ENCODE measurements at places on chromosomes 6 and 20.

DNA sequence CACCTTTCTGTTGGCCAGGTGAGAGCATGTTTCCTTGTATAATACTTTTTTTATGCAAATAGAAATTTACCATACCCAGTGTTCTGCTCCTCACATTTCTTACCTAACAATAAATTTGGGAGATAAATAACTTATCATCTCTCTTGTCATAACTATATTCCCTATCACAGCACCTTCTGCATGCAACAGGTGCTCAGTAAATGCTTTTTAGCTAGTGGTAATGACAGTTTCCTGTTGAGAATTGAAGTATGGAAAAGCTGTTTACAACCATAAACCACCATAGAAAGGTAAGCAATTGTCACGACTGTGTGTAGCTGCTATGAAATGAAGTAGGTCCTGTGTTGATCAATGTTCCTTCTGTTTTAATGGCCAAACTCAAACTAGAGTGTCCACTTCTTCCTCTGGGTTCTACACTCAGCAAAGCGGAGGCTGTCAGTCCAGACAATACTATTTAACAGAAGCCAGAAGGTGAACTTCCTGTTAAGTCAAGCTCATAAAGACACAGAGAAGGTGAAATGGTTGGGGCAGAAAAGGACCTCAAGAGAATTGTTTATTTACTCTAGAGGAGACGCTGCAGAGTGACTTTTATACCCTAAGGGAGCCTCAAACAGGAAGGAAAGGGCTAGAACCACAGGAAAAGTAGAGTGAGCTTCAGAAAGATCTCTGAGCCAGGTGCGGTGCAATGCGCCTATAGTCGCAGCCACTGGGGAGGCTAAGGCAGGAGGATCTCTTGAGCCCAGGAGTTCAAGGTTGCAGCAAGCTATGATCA, 84.0 kb upstream of the SLC22A16 start:
- no peak for DNase-seq

DNA sequence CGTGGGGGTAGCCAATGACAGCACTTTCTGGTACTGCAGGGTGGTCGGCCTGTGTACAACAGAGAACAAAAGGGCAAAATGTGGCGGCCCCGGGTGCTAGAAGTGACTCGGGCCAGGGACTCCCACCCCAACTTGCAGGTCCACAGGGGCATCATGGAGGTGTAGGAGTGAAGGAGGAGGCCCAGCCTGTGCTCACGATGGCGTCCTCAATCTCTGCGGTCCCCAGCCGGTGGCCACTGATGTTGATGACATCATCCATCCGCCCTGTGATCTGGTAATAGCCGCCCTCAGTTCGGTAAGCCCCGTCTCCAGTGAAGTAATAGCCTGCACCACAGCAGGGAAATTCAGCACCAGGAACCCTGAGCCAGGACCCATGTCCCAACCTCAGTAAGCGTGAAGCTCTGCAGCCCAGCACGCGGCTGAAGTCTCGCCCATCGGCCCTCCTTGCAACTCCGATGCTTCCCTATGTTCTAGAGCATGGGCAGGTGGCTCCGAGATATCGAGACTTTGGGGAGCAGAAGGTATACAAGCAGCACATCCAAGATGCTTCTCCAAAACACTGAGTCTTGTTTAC, 20.2 kb upstream of the APMAP start:
- no peak for DNase-seq

- DNase-seq: peak; percentile 78
Measured at GRCh38 chr6:89371849-89372505, 19.5 kb upstream of the UBE2J1 start.

DNA sequence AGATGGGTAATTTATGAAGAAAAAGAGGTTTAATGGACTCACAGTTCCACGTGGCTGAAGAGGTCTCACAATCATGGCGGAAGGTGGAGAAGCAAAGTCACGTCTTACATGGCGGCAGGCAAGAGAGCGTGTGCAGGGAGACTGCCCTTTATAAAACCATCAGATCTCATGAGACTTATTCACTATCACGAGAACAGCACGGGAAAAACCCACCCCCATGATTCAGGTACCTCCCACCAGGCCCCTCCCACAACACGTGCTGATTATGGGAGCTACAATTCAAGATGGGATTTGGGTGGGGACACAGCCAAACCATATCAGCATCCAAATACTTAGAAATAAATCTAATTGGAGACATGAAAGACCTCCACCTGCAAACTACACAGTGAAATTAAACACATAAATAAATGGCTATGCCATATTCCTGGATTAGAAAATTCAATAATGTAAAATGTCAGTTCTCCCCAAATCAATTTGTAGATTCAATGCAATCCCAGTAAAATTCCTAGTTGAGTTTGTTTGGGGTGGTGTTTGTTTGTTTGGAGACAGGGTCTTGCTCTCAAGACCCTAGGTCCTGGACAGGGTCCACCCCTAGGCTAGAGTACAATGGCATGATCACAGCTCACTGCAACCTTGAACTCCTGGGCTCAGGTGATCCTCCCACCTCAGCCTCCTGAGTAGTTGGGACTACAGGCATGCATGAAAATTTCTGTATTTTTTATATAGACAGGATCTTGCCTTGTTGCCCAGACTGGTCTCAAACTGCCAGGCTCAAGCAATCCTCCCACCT, 101.6 kb downstream of the TAF4 start:
- no peak for DNase-seq

DNA sequence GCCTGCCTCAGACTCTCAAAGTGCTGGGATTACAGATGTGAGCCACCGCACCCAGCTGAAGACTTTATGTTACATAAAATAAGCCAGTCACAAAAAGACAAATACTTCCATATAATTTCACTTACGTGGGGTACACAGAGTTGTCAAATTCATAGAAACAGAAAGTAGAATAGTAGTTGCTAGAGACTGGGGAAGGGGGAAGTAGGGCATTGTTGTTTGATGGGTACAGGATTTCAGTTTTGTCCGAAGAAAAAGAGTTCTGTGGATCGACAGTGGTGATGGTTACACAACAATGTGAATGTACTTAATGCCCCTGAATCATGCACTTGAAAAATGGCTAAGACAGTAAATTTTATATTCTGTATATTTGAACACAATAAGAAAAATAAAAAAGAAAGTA, 41.6 kb upstream of the ANKEF1 start:
- no peak for DNase-seq

GRCh38 chr20:37510226-37510625, 10.8 kb upstream of the NNAT start:
- DNase-seq: no peak

DNA sequence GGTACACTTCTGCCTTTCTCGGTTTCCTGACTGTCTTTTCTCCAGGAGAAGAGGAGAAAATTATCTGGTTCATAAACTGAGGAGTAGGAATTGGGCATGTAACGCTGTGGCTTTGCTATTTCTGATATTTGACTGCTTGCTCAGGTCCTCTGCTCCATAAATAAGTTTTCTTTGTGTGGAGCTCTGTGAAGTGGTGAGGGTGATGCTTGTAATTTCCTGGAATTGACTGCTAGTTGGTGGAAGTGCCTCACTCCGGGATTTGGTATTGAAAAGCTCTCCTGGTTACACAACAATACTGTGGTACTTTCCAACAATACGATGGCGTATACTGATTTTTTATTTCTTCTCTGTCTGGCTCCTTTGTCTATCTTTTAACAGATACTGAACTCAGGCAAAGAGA, 25.1 kb upstream of the LAMA2 start:
- no peak for DNase-seq

GRCh38 chr6:137266309-137266586, 47.1 kb upstream of the IFNGR1 start:
- DNase-seq: no peak

GRCh38 chr6:108618623-108619152, 58.0 kb downstream of the FOXO3 start:
- no peak for DNase-seq

DNA sequence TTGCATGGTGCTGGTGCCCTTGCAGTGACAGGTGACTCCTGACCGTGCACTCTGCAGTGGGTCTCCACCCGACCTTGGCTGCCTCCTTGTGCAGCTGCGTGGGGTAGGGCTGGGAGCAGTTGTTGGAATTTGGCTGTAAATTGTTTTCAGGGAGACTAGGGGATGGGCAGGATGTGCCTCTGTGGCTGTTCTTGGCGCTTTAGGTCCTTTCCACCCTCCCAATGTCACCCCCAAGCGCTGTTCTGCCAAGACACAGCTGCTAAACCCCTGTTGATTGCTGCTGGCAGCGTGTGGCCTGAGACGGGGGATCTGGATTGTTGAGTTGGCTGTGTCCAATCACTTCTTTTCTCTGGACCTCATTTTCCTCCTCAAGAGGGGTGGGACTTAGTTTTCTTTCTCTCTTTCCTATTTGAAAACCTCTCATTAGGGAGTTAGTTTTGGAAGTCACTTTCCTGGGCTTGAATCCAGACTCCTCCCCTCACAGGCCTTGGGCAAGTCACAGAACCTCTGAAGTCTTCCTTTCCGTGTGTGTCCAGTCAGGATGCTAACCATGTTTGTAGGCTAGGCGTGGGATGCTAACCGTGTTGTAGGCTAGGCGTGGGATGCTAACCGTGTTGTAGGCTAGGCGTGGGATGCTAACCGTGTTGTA, 8.5 kb downstream of the IGF2R start:
- DNase-seq: no peak

GRCh38 chr6:155317186-155317585, 2.9 kb upstream of the TFB1M start:
- no peak for DNase-seq

DNA sequence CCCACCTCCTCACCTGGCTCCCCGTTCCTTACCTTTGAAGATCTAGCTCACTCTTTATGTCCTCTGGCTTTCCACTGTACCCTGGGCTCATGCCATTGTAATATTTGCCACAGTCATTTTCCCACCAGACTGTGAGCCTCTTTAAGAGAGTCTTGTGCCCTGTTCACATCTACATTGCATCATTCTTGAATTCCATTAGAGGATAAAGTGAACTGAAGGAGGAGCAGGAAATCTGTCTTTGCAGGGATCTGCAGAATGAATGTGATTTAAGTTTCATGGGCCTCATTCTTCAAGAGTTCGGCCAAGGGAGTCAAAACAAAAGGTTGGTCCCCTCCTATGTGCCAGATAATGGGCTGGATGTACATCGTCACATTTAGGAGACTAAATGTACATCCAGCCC, 272.6 kb upstream of the CITED2 start:
- DNase-seq: no peak

- no peak for DNase-seq
Measured at GRCh38 chr6:106206905-106207304, 118.7 kb downstream of the ATG5 start.

DNA sequence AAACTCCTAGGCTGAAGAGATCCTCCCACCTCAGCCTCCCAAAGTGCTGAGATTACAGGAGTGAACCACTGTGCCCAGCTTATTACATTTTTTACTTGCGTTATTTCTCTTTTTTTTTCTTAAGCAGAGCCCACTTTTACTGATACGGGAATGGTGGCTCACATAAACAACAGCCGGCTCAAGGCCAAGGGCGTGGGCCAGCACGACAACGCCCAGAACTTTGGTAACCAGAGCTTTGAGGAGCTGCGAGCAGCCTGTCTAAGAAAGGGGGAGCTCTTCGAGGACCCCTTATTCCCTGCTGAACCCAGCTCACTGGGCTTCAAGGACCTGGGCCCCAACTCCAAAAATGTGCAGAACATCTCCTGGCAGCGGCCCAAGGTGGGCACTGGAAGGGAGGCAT, 10.5 kb downstream of the CAPN11 start:
- no peak for DNase-seq

DNA sequence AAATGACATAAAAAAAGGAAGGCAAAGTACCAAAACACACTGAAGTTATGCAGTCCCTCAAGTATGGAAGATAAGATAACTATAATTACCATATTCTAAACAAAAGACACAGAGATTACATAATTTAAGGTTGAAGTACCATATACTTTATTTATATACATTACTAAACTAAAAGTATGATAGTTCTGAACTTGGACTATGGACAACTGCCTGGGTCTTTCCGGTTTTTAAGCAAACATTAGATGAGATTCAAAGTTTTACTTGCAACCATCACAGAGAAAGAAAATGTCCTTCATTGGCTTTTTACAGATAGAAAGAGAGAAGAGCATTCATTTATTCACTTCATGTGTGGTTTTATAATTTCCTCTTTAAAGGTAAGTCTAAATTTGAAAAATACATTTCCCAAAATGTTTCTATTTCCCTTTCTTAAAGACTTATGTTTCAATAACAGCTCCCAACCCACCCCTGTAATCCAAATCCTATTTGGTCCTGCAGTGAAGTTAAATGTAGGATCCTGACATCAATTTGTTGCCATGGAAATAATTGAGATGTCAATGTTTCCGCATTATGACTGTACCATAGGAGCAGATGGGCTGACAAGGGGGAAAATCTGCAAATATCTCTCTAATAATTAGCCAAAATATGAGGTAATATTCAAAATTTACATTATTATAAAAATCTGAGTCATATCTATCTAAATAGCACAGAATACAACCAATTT, 63.7 kb downstream of the PTPRK start:
- DNase-seq: no peak

GRCh38 chr6:139611327-139612134, 237.1 kb upstream of the CITED2 start:
- DNase-seq: no peak

DNA sequence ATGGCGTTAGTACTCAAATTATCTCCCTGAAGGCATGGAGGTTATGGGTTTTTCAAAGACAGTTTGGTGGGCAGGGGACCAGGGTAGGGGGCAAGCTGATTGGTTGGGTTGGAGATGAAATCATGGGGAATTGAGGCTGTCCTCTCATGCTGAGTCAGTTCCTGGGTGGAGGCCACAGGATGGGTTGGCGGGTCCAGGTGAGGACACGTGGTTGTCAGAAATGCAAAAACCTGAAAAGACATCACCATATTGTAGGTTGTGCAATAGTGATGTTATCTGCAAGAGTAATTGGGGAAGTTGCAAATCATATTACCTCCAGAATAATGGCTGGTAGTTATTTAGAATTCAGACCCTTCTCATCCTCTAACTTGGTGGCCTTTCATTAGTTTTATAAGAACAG, 30.1 kb downstream of the GPX6 start:
- DNase-seq: no peak

DNA sequence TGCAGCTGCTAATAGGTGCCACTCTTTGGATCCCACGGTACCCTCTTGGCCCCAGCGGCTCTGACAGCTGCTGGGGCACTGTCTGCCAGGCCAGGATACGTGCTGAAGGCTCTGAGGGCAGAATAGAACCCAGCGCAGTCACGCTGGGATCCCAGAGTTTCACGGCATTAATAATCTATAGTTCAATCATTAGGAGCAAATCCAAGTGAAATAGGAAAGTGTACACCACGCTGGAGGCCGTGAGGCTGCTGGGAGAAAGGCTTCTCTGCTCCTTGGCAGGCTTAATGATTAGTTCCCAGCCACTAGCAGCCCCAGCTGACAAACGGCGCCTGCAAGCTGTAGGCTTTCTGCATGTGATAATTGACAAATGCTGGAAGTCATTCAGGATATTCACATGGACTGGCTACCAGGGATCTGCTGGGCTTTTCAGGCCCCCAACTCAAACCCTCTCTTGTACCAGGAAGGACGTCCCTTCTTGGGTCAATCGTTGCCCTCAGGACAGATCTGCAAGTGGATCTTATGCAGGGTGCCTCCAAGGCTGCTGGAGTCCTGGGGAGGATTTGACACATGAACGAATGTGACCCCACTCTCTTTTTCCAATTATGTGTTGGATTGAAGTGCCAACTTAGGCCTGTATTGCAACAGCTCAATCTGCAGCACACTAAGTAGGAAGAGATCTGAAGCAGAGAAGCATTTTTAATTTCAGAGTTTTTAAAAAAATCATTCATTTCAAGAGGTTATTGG, 50.1 kb upstream of the INSM1 start:
- no peak for DNase-seq

- DNase-seq: peak; percentile 8
Measured at GRCh38 chr6:80133020-80133419, 26.5 kb downstream of the BCKDHB start.

GRCh38 chr6:134318236-134318973, 493 bp upstream of the SGK1 start:
- no peak for DNase-seq
